ENCODE measurements at places on chromosomes 7 and 10.

DNA sequence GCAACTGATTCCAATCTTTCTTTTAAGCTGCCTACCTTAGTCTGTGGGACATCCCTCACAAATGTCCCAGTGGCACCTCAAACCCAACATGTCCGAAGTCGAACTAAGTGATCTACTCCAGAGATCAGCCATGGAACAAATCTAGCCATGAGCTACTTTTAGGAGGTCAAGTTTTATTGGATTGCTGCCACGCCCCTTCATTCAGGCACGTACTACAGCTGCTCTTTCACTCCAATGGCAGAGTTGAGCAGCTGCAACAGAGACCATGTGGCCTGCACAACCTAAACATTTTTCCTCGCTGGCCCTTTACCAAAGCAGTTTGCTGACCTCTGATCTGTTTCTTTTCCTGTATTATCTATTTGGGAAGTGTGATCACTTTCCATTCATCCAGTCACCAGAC, 192.4 kb upstream of the CDCA7L start:
- DNase-seq: no peak

DNA sequence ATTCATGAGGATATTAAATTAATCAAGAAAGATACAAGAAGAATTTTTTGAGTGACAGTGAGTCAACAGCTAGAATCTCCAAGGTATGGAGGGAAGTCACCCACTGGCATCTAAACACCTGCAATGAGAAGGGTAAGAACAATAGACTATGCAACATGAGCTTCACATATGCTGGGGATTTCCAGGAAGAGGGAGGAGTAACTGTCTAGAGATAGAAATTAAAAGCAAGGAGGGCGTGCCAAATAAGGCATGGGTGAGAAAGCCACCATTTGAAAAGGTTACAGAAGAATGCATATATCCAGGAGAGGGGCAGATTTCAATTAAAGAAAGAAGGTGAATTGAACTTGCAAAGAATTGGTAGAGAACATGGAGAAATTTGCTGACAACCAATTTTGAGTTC, 365.7 kb downstream of the GPR37 start:
- no peak for DNase-seq

- no peak for DNase-seq
Measured at GRCh38 chr7:20737840-20738448, 48.7 kb downstream of the SP8 start.

GRCh38 chr7:16918288-16918895, 36.6 kb upstream of the AGR3 start:
- no peak for DNase-seq

DNA sequence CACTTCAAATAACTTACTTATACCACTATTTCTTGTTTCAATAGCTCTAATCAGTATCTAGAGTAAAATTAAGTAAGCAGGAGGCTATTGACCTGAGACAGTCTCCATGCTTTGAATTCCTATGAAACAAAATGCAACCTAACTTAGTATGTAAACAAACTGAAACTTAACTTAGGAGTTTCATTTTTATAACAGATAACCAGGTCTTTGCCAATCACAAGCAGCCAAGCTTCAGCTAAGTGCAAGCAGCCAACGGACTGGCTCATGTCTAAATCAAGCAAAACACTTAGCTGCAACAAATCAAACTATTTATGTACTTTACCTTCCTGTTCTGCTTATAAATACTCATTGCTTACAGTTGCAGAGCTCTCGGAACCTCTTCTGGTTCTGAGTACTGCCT, 4.4 kb upstream of the GSTK1 start:
- no peak for DNase-seq

DNA sequence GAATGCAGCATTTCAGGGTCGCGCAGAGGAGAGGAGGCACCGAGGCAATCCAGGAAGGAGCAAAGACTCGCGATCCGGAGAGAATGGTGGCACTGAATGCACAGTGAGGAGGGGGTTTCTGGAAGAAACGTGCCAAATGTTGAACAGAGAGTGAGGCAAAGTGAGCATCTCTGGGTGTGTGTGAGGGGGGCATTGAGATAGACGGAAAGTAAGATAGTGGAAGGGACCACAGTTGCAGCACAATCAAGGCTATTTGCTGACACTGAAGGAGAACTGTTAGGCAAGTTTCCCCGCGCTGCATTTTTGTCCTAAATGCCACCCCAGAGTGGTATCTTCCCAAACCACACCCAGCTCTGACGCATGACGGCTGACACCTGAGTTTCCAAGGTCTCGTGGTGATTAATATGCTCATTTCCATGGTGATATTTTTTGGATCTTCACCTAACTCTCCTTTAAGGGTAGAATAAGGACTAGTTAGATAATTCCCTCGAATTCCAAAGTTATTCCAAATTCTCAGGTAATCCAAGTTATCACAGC, 14.4 kb upstream of the ADO start:
- DNase-seq: no peak

- no peak for DNase-seq
Measured at GRCh38 chr7:156219307-156220077, 407.2 kb upstream of the SHH start.

DNA sequence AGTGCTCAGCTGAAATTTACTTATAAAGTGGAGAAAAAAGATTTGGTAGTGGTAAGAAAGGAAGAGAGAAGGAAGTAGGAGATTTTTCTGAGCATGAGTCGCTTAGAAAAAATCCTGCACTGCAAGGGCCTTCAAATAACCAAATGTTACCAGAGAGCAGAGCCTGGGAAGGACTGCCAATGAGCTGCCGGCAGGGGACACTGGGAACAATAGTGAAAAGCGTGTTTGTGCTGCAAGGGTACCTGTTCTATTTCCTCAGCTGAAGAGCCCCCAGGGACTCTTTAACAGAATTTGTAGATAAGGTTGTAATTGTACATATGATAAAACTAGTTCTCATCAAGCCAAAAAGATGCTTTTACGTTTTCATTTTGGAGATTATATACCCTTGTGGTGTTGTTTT, 696.3 kb upstream of the C7orf33 start:
- DNase-seq: no peak

DNA sequence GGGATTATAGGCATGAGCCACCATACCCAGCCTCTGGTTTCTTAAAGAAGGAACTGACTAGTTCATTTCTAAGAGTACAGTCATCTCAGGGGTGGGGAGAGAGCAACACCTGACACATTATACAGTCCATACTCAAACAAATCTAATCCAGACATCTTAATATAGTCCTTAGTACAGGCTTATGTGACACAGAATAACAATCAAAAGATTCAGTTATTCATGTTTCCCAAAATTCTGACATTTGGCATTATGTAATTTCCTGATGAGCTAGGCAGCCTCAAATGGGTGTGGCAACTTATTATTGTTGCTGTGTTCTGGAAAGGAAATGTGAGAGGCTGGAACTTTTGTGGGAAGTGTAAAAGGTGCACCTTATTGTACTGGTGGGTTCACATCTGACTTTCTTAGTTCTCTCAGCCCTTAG, 116.3 kb downstream of the WDFY4 start:
- no peak for DNase-seq

DNA sequence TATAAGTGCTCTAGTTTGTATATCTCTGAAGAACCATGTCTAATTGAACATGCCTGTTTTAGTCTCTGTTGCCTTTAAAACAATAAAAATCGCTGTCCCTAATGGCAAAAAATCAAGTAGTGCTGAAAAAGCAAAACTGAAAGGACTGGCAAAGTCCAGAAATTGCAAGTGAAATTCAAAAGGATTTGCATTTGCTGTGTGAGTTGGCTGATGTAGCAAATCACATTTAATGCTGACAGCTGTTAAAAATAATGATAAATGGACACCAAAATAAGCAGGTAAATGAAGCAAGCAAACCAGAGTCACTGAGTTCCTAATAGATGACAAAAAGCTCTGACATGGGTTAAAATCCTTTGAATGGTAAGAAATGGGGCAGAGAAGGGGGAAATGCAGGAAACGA, 874.1 kb downstream of the GRM8 start:
- DNase-seq: no peak

DNA sequence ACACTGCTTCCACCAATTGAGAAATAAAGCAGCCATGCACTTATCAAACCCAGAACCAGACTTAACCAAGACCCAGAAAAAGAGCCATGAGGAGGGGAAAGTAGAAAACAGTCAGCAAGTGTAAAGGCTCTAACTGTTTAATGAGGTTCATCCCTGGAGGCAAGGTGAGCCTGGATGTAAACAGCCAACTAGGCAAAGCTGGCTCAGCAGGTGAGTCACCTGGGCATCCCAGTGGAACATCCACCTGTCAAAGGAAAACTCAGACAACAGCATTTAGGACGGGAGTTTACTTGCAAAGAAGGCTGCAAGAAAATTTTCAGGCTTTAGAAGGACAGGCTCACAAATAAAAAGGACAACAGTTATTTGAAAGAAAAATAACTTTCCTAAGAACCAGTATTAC, 153.0 kb downstream of the SNX13 start:
- no peak for DNase-seq

DNA sequence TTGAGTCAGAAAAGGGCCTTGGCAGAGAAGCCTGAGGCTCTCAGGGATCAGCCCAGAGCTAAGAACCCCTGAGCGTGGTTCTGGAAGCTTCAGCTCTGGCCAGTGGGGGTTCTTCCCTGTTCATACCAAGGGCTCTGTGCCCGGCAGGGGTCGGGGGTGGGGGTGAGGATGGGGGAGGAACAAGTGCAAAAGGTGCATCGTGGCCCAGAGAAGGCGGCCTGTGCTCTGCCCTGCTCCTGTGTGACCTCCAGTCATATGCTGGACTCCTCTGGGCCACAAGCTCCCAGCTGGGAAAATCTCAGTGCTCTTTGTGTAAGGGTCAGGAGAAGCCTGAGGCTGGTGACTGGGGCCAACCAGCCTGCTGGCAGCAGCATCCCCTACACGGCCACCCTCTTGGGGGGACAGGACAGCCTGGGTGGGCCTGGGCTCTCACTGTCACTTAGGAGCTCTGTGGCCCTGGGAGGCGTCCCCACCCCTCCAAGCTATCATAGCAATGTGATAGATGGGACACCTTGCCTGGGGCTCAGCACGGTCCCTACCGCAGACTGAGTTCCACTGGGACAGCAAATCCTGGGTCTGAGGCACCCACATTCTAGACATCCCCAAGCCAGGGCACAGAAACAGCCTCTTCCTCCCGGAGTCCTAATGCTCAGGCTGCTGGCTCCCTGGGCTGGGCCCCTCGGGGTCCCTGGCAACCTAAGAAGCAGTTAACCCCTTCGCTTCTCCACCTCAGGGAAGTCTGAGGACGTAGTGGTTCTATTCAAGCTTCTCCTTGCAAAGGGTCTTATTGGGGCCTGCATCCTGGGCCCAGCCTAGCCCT, 2.5 kb downstream of the MMRN2 start:
- no peak for DNase-seq

- DNase-seq: no peak
Measured at GRCh38 chr10:132955479-132955878, 13.1 kb upstream of the CFAP46 start.

GRCh38 chr7:14596421-14596820, 306.1 kb downstream of the DGKB start:
- DNase-seq: no peak

GRCh38 chr10:95860166-95860940, 47.4 kb upstream of the CC2D2B start:
- no peak for DNase-seq

GRCh38 chr10:52525761-52526160, 211.7 kb downstream of the DKK1 start:
- no peak for DNase-seq

- DNase-seq: no peak
Measured at GRCh38 chr7:603152-603951, 83.7 kb upstream of the PDGFA start.

- DNase-seq: no peak
Measured at GRCh38 chr10:18229826-18230225, 89.6 kb downstream of the CACNB2 start.

GRCh38 chr7:13989949-13990305, 461 bp upstream of the ETV1 start:
- DNase-seq: no peak

Measured in anterior cingulate cortex (tissue), 58 donors.